ENCODE measurements at places on chromosomes 2 and 18.

- peak; percentile 69 for DNase-seq
Measured at GRCh38 chr2:118202707-118203303, 114.5 kb downstream of the INSIG2 start.

DNA sequence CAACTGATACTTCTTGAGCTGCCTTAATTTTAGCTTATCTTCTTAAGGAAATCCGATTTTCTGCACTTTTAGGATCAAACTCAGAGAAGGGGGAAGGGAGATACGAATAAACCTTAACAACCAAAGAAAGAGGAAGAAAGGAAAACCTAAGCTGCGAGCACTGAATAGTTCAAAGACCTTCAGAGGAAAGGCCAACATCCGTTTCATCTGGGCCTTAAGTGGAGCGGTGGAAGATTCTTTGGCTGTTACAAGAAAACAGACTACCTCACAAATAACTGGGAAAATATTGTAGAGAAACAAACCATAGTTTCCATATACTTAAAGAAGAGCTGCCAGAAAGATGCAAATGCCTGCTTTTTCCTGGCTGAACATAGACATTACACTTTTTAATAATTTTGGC lies 43.6 kb downstream of the VIT start:
- DNase-seq: no peak

DNA sequence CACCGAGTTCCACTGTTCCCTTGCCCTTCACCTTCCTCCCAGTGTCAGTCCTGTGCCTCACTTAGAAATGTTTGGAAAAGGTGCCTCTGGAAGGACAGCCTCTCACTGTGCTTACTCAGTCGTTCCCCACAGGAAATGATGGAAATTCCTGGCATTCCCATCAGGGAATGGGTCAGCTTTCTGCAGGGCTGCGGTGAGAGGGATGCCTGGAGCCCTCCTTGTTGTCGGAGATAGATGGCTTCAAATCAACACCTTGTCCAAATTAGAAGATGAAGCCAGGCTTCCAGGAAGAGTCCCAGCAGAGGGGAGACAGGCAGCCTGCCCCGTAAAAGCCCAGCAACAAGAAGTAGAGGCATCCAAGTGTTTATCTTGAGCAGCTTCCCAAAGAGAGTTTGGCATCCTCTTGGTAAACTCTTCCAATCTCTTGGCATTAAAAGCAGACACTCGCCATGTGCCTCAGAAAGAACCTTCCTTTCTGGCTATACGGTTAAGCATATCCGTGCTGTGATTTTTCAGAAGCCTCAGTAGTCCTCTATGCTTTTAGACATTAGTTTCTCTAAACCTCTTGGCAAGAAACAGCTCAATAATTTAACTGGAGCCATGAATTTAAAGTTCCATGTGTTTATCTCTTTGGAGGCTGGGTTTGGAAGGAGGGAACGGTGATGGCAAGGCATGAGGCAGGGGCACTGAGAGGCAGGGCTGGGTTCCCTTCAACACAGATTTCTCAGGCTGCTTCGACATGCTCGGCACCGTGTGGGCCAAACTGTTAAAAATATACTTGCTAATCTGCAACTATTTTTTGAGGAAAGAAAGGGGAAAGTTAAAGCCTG lies 25.1 kb downstream of the COLEC12 start:
- peak; percentile 95 for DNase-seq

DNA sequence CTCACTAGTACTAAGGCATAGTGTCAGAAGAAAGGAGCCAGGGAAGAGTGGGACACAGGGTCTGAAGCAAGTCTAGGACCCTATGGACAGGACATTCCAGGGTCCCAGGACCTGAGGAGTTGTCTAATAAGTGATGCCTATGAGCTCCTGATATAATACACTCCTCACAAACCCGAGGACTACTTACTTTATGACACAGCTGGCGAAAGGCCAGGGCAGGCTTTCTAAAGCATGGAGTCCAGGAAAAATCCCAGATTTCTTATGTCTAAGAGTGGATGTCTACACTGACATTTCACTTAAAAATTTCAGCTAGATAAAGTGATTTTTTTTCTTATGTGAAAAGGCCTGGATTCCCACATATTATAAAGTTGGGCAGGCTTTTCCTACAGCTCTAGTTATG lies 502.2 kb upstream of the SETBP1 start:
- no peak for DNase-seq

GRCh38 chr18:75429975-75430374 lies 2.5 kb upstream of the SMIM21 start:
- no peak for DNase-seq

DNA sequence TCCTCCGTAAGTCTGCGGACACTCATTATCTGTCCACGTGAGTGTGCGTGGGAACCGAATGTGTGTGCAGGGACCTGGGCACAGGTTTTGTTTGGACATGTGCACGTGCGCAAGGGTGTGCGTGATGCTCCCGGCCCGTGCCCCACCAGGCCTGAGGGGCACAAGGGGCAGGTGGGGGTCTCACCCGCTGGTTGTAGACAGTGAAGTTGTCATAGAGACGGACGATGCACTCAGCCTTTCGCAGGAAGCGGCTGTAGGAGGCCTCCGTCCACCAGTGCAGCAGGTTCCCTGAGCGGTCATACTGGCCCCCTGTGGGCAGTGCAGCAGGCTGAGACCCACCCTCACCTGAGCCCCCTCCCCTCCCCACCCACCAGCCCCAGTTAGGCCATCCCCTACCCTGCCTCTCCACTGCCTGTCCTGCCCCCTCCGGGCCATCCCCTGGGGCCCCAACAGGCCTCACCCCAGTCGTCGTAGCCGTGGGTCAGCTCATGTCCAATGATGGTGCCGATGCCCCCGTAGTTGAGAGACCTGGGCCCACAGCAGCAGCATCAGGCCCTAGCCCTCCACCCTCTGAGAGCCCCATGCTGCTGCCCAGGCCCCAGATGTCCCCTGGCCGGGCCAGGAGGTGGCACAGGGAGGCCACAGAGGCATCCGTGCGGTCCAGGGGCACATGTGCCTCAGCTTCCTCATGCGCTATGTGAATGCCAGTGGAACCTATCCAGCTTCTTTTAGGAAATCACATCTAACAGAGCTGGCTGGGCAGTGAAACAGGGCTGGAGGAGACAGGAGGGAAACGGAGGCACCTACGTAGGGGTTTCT lies 6.1 kb downstream of the ECEL1 start:
- no peak for DNase-seq

- no peak for DNase-seq
Measured at GRCh38 chr2:53913721-53914120, 54.0 kb upstream of the GPR75 start.

DNA sequence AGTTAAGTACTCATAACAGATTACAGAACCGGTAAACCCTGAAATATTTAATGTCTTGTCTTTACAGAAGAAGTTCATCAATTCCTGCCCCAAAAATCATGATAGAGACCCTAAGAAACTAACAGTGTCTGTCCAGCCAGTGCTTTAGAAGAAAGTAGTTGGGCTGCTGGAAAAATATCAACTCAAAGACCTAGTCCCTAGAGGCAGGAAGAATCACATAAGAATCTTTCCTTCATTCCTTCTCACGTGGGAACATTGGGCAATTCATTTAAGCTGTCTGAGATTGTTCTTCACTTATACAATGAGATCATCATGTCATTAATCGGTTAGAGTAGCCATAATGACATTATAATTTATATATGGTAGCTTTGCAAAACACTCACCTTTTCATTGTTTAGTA lies 156.4 kb downstream of the CCBE1 start:
- no peak for DNase-seq

All from islet precursor cell (in vitro differentiated cells).